ENCODE measurements at places on chromosomes 3 and 15. TPM values are rescaled to one million over a fixed set of nuclear protein-coding genes. Genes with fewer than 3 reads are reported as not detected.

- peak; percentile 83 for DNase-seq
Observed at GRCh38 chr3:194206320-194206719, 70.4 kb downstream of the HES1 start.

GRCh38 chr15:44087578-44088465 lies 107.2 kb downstream of the FRMD5 start:
- DNase-seq = no peak

GRCh38 chr15:88144921-88145653 lies 111.5 kb downstream of the NTRK3 start:
- DNase-seq = no peak

GRCh38 chr3:16741890-16742289 lies 136.7 kb upstream of the DAZL start:
- peak; percentile 62 for DNase-seq

- DNase-seq = no peak
Observed at GRCh38 chr3:134892761-134893160, 97.7 kb downstream of the EPHB1 start.

DNA sequence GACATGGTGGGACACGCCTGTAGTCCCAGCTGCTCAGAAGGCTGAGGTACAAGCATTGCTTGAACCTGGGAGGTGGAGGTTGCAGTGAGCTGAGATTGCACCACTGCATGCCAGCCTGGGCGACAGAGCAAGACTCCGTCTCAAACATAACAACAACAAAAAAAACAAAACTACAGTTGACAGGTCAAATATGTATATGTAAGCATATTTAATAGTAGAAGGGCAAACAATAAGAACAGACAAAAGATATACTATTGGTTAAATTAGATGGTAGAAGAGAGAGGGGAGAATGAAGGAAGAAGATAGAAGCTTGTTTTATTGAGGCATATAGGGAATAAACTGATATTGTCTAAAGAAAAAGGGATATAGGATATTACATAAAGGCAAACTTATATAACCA lies 247.1 kb downstream of the KLF13 start:
- no peak for DNase-seq

DNA sequence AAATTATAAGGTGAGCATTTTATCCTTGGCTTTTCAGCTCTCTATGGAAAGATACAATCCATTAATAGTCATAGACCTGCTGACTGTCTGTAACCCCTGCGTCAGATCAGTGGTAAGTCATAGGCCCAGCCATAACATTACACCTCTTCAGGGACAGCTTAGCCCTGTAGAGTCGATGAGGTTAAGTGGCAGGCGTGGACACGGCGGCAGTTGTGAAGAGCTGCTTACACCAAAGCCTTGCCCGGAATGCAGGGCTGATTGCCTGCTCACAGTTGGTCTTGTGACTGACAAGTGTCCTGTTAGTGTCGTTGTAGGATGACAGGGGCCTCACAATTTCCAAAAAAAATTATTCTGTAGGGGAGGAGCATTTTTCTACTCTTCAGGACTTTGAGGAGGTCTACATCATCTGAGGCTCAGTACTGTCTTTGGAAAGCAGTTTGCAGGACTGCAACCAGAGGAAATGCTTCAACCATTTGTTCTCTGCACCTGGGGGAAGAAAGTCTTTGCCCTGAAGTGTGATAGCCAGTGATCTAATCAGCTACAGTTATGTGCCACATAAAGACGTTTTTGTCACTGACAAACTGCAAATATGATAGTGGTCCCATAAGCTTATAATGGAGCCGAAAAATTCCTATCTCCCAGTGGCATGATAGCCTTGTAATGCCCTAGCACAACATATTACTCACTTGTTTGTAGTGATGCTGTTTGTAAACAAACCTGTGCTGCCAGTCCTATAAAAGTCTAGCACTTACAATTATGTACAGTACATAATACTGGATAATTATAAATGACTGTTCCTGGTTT lies 14.9 kb upstream of the SELENOT start:
- no peak for DNase-seq

- no peak for DNase-seq
Observed at GRCh38 chr15:99320374-99321215, 69.3 kb downstream of the LRRC28 start.

GRCh38 chr15:80418892-80419537 lies 14.8 kb downstream of the ARNT2 start:
- DNase-seq = no peak

- DNase-seq = no peak
Observed at GRCh38 chr3:53167418-53168174, 6.6 kb downstream of the PRKCD start.

DNA sequence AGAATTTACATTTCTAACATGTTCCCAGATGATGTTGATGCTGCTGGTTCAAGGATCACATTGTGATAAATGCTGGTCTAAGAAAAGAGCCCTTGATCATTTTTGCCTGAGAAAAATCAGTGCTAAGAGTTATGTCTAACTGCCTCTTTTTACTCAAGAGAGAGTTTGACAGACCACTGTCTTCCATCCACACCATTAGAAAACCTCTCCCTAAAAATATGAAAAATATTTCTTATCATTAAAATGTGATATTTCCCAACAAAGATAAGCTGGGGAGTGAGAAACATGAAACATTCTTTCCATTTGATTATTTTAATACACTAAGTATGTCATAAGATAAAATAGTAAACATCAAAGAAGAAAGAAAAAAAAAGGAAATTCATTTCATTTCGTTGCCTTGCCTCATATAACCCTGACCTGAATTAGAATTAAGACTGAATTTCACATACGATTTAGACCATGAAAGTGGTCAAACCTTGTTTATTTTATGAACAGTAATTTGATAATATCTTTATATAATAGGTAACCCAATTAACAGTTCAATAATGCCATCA lies 471.8 kb upstream of the ARHGEF26 start:
- no peak for DNase-seq

DNA sequence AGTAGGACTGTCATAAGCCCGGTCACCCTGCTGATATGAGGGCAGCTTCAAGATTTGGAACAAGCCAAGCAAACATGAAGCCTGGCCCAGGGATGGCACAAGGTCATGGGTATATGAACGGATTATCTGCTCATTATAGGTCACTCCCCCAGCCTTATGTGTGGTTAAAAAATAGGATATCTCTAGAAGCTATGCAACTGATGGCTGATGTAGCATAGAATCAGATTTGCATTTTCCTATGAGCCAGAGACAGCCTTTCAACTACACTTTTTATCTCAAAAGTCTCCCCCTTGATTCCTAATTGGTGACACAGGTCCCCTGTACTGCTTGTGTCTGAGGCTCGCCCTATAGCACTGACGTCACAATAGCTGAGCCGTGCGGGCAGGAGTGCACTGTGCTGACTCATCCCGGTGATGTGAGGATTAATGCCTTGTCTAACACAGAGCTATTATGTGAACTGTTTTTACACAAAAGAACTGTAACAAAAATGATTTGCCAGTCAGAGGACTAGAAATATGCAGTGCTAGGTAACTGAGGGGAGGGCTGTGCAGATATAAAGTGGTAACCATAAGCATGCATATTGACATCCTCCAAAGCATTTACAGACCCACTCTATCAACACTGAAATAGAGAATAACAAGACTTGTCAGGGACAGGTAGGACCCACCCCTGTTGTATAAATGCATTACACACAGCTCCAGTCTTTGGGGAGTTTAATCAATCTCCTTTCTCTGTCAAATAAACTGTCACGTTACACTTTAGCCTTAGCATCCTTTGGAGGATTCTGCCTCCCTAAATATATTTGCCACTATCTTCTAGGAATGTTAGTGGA lies 204.9 kb downstream of the TIGIT start:
- DNase-seq = no peak

DNA sequence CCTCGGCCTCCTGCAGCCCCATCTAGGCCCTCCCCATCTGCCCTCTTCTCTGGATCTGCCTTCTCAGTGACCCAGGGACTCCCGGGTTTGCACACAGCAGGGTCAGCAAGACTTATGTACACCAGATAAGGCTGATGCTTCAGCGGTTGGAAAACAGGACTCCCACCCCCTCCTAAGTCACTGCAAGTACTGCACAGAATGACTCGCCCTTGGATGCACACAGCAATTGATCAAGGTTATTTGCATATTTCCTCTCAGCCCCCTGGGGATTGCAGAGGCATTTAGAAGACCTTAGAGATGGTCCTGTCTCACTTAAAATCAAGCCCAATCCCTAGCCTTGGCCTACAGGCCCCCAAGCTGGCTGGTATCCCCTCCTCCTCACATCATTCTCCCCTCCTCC lies 8.9 kb downstream of the ACAN start:
- no peak for DNase-seq

GRCh38 chr3:97177242-97177641 lies 362.8 kb downstream of the EPHA6 start:
- DNase-seq = no peak

DNA sequence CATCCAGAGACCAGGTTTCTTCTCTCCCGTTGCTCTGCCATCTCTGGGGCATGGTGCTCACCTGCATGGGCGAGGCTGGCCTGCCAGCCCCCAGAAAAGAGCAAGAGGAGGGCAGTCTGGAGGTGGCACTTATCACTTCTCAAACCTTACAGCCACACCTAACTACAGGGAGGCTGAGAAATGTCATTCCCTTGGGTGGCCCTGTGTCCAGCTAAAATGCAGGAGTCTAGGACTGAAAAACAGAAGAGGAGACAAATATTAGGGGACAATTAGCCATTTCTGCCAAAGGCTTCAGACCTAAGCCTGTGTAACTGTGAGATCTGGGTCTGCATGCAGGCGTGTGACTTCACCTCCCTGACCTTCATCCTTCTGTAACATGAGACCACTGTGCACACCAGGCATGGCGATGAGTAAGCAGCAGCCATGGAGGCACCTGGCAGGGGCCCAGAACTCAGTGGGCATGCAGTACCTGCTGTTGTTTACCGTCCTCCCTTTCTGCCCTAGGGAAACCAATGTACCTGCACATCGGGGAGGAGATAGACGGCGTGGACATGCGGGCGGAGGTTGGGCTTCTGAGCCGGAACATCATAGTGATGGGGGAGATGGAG lies 83.4 kb downstream of the MESD start:
- DNase-seq = no peak

DNA sequence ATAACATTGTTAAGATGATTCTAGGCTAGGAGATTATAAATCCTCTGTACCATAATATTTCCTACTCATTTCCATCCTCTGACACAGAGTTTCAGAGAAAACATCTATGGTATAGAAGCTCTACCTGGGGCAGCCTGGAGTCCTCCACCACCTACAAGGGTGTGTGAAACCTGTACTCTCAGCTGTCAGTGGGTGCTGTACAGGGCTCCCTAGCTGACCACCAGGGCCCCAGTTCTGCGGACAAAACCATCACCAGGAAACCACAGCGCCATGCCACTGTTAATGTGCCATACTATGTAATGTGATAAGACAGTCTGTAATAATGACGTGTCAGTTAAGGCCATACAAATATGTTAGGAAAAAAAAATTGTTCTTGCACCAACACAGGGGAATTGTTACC lies 7.1 kb downstream of the RORA start:
- no peak for DNase-seq

DNA sequence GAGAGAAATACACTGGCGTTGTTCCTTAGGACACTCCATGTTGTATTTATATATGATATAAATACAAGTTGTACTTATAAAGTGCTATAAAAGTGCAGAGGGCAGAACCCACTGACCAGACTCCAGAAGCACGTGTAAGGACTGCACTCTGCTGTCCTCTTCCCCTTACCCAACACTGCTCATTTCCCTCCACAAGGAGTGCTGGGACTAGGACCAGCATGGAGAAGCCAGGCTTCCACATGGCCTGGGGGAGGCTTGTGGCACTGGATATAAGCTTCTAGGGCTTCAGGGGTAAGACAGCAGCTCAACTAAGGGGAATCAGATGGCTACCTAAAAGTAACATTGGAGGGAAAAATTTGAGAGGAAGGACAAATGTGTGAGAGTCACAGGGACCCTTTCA lies 556.9 kb downstream of the IGSF11 start:
- no peak for DNase-seq

GRCh38 chr3:171832989-171833388 lies 10.2 kb upstream of the TMEM212 start:
- no peak for DNase-seq

GRCh38 chr3:88311826-88312225 lies 162.1 kb downstream of the C3orf38 start:
- no peak for DNase-seq

GRCh38 chr3:58824285-58824684 lies 157.7 kb upstream of the FAM3D start:
- DNase-seq = no peak

DNA sequence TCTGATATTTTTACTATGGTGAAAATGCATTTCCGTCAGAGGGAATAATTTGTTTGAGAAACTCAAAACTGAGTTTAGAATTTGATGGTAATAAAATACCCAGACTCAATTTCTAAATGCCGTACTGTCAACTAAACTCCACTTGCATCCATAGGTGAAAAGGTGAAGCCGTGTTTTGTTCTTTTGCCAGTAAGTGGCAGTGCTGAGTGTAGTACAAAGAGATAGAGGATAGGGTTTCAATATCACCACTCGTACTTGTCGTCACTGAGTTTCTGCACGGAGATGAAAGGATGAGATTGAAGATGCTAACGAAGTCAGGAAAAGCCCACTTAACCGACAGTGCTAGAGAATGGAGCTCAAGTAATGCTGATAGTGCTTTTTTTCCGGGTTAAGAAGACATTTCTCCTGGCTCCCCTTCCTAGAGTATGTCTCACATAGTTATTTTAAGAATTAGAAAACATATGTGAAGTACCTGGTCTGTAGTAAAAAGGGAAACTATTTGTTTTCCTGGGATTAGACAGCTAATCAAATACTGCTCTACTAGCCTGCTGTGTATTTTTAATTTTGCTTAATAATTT lies 345.1 kb downstream of the IL5RA start:
- no peak for DNase-seq

GRCh38 chr15:31280046-31280830 lies 46.4 kb upstream of the KLF13 start:
- peak; percentile 56 for DNase-seq

DNA sequence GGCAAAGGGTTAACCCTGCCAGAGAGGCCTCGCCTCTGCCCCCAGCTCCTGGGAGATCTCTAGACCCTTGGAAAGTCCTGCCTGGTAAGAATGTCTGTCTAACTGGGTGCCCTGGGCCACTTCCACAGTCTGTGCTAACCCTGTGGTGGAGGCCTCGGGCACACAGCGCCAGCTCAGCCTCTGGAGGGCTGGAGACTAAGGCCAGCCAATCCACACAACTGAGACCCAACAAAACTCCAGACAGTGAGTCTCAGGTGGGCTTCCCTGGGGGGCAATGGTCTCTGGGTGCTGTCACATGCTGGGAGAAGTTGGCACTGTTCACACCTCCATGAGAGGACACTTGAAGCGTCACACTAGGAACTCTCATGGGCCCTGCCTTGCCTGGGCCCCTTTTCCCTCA lies 19.5 kb downstream of the ZXDC start:
- DNase-seq = no peak

- DNase-seq = peak; percentile 54
Observed at GRCh38 chr3:38580450-38581382, 68.8 kb downstream of the SCN5A start.

The ENTPD3 gene
- total RNA-seq = 0.12 TPM

The KCNMB3 gene
- total RNA-seq = 1.6 TPM

The CD80 gene
- total RNA-seq = 0.67 TPM

The CHRFAM7A gene
- 0.43 TPM for total RNA-seq

The MGLL gene
- 46.4 TPM for total RNA-seq

The TMEM207 gene
- not detected for total RNA-seq

The MTFMT gene
- 24.1 TPM for total RNA-seq

The EPHA6 gene
- total RNA-seq = 0.35 TPM

The ZMYND10 gene
- 0.26 TPM for total RNA-seq

The GP9 gene
- total RNA-seq = not detected

The KLHL24 gene
- total RNA-seq = 210 TPM

The CELSR3 gene
- 0.11 TPM for total RNA-seq

The KBTBD13 gene
- 4.4 TPM for total RNA-seq

The EFCAB12 gene
- total RNA-seq = 0.28 TPM

The AADACL2 gene
- total RNA-seq = 0.16 TPM

The SENP8 gene
- total RNA-seq = 3.3 TPM

All from right atrium auricular region (tissue), 2 donors.